Mammary epithelial cell (primary cell): ENCODE measurements at places on chromosomes 7 and 10.

GRCh38 chr7:144812379-144813283 lies 23.2 kb downstream of the TPK1 start:
- no peak for DNase-seq

DNA sequence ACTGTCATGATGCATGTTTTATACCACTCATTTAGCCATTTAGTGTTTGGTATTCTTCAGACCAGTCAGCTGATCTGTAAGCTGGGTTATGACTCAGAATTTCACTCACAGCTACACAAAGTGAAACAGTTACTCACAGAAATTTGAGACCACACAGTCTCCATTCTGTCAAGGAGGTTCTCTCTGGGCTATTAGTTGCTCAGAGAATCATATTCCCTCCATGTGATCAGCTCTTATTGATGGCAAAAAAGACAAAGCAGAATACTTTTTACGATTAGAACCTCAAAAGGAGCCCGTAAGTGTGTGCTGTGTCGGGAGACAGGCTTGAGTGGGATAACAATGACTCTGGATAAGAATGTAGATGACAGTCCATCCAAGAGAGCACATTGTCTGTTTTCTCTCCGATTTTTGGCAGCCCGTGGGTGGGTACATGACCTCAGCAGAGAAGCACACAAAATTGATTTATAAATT lies 277.6 kb upstream of the SORCS1 start:
- peak; percentile 82 for DNase-seq

DNA sequence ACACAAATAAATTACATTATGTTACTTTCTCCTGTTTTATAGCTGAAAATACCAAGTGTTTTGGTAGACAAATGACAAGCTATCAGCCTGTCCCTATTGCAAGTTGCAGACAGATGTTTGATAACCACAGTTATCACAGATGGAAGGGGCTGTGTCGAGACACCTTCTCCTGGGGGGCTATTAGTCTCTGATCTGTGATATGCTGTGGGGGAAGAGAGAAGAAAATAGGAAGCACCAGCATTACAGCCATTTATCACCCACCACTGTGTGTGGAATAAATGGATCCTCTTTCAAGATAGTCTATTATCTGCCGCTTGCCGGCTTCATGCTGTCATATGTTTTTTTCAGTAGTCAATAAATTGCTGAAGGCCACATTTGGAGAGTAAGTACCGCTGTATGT lies 597.2 kb upstream of the ADARB2 start:
- DNase-seq = no peak

DNA sequence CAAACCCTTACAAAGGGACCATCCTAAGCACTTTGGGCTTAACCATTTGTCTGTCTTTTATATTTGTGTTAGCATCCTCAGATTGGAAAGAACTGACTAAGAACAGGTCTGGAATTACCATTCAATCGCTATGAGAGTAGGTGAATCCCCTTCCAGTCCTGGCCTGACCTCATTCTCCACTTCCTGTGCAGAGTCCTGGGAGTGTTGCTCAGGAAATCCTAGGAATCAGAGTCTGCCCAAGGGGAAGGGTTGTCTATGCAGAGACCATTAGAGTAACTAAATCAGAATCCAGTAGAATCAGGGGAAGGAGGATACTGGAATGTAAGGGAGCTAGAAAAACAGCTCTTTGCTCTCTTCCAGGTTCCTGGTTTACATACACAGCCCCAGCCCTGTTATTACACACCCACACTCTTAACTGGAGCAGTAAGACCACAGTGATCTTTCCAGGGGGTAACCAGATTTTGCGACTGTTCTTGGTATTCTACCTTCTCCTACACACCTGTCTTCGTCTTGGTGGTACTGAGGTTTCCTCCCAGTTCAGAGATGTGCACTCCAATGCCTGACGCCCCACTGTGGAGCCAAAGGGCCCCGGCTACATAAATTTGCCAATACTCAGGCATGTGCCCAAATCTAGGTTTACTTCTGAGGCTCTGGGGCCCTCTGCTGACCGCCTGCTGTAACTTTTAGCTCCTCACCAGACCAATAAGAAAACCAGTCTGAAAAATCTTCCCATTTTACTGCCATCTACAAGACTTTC lies 103.7 kb downstream of the RNF216 start:
- DNase-seq = peak; percentile 63

- DNase-seq = peak; percentile 14
Measured at GRCh38 chr10:80202934-80203834, 2.2 kb downstream of the ANXA11 start.

GRCh38 chr7:19181634-19182033 lies 36.4 kb upstream of the FERD3L start:
- no peak for DNase-seq

DNA sequence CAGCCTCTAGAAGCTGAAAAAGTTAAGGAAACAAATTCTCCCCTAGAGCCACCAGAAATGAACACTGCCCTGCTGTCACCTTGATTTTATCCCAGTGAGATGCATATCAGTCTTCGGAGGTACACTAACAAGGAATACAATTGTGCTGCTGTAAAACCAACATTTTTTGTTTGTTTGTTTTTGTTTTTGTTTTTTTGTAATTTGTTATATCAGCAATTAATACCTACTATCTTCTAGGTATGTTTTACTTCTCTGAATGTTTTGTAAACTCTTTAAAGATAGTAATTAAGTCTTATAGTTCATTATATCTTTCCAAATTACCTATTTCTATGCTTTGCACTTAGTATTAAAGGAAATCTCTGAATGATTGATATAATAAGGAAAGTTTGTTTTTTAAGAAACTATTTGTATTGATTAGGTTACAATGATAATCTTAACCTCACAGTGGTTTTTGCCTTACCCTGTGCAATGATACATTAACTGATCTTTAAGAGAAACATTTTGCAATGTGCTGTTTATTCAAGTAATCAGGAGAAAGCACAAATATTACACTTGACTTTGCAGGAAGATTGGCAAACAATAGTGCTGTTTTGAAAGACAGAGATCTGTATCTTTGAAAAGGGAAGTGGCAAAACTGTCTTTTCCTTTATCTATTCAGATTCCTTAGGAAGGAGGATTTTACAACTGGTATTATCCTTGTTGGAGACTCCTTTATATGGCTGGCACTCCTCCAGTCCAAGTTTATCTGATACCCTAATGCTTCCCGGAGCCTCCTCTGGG lies 11.3 kb upstream of the HGF start:
- no peak for DNase-seq

DNA sequence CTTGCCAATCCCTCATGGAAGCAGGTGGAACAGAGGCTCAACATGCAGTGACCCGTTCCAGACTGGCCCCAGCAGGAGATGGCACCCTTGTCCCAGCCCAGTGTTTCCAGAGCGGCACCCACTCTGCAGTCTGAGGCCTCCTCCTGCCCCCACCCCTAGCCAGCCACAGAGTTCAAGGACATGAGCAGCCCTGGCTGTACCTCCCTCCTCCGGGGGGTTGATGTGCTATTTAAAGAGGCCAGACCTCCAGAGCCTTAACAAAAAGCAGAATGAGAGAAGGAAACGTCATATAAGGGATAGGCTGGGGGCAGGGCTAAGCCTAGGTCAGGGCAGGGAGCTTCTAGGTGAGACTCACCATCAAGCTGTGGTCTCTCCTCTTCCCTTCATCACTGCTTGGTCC lies 115.7 kb upstream of the NANOS1 start:
- no peak for DNase-seq

DNA sequence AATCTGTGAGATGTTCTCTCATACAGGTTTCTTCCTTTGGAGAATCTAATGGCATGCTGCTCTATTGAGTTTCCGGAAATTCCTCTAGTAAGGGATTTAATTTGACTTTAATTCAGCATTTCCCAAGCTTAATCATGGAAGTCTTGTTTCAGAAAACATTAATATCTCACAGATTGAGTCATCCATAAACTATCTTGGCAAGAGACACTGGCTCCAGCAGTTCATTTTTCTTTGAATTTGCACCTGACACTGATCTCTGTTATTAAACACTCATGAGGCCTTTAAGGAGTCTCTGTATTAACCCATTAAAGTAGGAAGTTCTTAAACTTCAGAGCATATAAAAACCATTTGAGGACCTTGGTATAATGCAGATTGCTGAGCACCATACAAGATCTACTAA lies 3.6 kb upstream of the ITGB8 start:
- peak; percentile 64 for DNase-seq

GRCh38 chr10:89314676-89315075 lies 12.8 kb downstream of the IFIT2 start:
- no peak for DNase-seq

DNA sequence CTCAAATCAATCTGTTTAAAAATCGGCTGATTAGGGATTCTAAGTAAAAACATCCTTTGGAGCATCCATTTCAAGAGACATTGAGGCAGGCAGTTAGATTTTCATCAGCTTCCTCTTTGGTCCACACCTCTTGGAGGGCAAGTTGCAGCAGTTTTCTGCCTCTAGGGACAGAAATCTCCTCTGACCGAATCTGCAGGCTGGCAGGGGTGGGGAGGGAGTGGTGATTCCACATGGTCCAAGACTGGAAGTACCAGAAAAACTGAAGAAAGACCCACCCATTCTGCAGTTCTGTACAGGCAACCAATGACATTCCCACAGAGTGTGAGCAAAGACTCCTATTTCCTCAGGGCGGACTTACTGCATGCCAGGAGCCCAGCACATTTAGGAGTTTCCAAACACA lies 29.0 kb downstream of the FGFBP3 start:
- DNase-seq = peak; percentile 81

DNA sequence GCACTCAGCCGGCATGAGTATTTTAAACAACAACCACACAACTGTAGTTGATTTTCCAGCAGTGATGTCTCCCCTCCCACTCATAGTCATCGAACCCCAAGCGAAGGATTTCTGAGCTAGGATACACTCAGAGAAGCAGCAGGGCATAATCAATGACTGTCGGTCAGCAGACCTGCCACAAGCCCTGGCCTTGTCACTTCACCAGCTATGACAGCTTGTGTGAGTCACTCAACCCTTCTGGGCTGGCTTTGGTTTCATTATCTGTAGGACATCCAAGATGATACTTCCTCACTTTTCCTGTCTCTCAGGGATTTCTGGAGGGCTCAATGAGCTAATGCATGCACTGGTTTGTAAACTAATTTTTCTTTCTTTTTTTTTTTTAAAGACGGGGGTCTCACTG lies 22.0 kb upstream of the UBE3C start:
- DNase-seq = no peak

- no peak for DNase-seq
Measured at GRCh38 chr7:47588704-47589225, 6.9 kb upstream of the TNS3 start.

DNA sequence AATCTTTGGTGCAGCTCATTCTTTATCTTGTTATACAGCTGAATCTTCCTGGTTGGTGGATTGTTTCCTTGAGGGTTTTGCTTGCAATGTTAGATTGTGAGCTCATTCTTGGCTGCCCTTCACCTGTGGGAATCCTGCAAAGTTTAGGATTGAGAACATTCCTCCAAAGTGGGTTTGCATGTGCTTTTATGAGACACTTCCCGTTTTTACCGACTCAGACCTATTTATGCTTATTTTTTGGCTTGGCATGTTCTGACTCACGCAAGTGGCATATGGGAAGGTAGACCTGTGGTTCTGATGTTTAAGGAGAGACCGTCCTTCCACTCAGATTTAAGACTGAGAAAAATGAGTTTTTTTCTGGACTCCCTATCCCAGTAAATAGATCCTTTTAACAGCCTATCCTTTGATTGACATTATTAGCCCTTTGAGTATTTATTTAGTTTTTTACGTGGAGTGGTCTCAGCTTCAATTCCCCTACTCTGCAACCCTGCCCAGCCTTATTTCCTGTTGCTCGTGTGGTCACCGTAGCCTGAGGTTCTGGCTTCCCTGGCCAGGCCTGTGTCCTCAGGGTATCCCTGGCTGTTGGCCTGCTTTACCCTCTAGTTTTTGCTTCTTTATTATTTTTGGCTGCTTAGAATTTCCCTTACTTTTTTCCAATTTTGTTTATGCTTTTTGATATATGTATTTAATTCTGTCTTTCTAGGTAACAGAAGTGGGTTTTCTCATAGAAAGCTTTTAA lies 13.4 kb upstream of the PRF1 start:
- DNase-seq = peak; percentile 32

DNA sequence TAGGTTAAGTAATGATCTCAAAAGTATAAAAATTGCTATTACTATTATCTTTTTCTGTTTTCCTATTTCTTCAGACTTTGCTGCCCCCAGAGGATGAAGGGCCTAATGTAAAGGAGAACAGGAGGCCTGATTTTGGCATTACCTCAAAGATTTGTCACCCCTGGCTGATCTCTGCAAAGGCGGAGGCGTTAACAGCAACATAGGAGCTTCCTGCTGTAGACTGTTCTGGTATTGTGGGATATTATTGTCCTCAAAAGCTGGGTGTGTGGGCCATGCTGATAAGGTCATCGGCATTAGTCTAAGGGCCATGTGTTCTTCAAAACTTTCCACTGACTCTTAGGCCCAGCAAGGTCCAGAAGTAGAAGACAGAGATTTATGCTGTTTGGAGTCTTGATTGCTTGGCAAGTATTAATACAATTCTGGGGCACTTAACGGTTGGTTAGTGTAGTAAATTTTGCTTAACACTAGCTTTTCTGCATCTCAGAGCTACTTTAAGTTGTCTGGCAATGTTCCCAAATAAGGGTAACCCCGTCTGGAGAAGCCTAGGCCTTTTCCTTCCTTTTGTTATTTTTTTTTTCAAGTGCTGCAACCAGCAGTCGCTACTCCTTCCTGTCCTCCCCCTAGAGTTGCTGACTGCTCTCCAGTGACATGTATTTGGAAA lies 14.0 kb upstream of the ENTPD1 start:
- DNase-seq = peak; percentile 12

GRCh38 chr10:13865758-13866491 lies 279.2 kb downstream of the PRPF18 start:
- peak; percentile 73 for DNase-seq

DNA sequence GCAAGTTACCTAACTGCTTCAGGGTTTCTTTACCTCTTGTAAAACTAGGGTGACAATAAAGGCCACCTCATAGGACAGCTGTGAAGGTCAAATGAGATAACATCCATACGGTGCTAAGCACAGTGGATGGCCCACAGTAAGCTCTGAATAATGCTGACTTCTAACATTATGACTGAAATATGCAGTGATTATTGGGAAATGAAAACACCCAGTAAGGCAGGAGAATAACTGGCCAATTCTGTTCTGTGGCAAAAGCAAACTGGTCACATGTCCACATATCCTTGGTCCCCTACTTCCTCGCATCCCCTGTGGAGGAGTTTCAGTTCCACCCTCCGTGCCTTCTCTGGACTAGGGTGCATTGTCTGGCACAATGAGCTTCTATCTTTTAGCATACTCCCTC lies 1.4 kb downstream of the CUBN start:
- no peak for DNase-seq

- DNase-seq = no peak
Measured at GRCh38 chr10:118045158-118045836, 1.4 kb downstream of the RAB11FIP2 start.

DNA sequence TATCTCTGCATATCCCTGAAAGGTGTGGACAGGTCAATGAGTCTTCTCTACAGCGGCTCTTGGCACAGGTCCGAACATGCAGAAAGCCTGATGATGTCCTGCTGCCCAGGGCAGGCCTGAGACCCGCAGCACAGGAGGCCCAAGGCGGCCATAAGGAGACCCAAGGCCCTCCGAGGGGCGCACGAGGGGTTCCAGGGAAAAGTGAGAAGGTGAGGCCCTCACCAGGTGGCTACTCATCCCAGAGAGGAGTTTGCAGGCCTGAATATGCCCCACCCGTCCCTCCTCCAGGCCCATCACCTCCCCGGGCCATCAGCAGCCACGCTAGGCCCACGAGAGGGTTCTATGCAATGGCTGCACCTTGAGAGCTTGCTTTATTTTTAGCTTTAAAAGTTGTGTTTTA lies 173.4 kb upstream of the RHEB start:
- DNase-seq = no peak

GRCh38 chr10:64071218-64071617 lies 550.0 kb downstream of the REEP3 start:
- no peak for DNase-seq

GRCh38 chr7:100465702-100466311 lies 1.7 kb upstream of the SPACDR start:
- no peak for DNase-seq

GRCh38 chr7:1313613-1314012 lies 80.9 kb downstream of the UNCX start:
- no peak for DNase-seq
